ENCODE measurements at places on chromosomes 4 and X.

- no peak for DNase-seq
These were observed 40.3 kb upstream of the ATXN3L start for GRCh38 chrX:13360146-13360545.

- DNase-seq: no peak
These were observed 7.6 kb upstream of the DLG3 start for GRCh38 chrX:70437011-70437410.

DNA sequence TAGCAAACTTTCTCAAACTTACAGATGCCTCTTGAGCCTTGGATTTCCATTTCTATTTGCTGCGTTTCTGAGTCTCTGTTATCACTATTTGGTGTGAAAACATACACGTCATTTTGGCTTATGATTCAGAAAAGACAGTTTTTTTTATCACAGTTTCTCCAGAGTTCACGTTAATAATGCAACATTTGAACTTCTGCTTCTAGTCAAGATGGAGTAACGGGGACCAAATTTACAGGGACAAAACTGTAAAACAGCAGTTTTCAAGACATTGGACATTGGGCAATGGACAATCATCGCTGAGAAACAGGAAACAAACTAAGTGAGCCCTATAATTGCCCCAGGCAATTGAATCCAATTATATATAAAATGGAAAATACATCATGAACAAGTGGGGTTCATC lies 36.2 kb upstream of the TASL start:
- DNase-seq: no peak

DNA sequence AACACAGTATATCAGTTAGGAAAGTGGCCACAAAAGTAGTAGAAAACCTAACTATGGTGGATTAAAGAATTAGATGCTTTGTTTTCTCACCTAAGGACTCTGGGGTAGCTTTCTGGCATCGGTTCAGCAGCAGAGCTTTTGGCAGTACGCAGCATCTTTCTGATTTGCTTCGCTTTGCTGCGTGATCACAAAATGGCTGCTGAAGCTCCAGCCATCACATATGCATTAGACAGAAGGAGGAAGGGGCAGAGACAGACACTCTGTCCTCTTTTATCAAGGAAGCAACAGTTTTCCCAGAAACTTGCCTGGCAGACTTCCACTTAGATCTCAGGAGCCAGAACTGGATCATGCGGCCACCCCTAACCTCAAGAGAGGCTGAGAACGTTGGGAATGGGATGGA lies 15.1 kb downstream of the TREX2 start:
- DNase-seq: no peak

GRCh38 chrX:153819384-153820040 lies 10.8 kb downstream of the PDZD4 start:
- no peak for DNase-seq

All from hematopoietic multipotent progenitor cell treated with erythropoietin and hydrocortisone succinate and interleukin-3 and kit ligand, for 8 days (in vitro differentiated cells).